ENCODE measurements at places on chromosomes 13 and 19.
A peak's percentile ranks its signal among the peaks of the same experiment; 100 is the strongest.

DNA sequence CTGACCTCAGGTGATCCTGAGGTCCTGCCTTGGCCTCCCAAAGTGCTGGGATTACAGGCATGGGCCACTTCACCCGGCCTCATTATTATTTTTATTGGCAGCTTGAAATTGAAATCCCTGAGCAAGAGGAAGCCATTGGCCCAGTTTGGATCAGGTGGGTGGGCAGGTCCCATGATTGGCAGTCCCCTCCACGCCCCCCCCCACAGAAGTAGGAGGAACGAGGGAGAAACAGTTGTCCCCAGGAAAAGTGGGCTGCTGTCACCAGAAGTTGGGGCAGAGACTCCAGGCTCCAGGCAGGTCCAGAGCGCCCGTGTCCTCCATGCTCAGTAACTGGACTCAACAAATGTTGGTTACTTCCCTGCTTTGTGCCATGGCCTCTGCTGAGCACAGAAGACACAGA lies 70.4 kb downstream of the SIPA1L3 start:
- DNase-seq = no peak

DNA sequence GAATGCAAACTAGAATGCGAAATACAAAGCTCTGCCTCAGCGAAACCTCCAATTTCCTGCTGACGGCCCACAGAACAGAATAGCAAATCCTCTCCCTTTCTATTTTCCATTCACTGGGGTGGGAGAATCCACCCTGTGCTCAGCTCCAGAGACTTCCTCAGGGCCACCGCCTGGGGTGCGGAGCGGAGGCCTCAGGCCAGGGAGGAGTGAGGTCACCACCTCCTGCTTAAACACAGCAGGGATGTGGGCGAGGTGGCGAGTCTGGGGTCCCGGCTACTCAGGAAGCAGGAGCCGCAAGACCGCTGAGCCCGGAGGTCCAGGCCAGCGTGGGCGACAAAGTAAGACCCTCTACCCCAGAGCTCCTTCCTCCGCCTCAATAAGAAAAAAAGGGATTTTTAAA lies 666 bp upstream of the ZNF320 start:
- no peak for DNase-seq

DNA sequence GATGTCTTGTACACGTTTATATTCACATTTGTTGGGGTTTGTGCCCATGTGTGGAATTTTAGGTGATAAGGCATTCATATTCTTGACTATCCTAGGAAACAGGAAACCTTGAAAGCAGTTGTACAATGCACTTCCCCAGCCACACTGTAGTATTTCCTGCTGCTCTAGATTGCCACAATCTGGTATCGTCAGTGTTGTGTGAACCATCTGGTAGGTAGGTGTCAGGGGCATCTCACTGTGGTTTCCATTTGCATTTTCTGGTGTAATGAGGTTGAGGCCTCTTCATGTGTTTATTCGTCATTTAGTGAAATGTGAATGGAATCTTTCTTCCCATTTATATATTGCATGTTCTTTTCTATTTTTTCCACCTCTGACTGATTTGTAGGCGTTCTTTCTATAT lies 76.6 kb downstream of the SCGB2B2 start:
- DNase-seq = no peak

DNA sequence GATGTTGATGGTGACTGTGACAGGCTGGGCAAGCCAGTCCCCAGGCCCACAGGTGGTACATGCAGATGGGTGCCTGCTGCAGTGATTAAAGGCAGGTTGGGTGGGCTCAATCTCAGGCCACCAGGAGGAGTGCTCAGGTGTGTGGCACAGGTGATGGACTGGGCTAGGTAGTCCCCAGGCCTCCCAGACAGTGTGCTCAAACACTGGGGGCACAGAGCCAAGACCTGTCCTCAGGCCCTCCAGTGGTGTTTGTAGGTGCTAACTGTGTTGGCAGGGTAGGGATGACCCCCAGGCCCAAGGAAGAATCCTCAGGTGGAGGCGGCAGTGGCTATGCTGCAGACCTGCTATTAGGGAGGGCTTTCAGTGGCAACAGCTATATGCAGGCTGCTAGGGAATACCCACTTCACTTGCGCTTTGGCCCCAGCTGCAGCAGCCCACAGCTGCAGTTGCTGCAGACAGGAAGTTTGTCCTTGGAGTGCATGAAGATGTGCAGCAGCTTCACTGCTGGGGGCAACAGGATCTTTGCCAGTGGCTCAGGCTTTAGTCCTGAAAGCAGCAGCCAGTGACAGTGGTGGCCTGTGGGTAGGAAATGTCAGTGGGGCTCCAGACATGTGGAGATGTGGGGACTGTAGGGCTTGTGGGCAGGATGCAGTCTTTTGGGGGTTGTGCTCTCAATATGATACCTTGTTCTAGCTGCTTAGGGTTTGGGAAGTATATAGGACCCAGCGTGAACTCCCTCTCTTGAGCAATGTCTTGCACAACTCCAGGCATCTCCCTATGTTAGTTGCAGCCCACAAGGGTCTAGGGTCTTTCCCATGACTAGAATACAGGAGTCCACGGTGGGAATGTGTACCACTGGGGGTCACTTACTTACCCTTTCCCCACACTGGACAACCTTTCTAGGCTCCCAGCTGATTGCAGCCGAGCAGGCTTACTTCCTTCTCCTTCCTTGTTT lies 54.1 kb upstream of the MLNR start:
- no peak for DNase-seq

DNA sequence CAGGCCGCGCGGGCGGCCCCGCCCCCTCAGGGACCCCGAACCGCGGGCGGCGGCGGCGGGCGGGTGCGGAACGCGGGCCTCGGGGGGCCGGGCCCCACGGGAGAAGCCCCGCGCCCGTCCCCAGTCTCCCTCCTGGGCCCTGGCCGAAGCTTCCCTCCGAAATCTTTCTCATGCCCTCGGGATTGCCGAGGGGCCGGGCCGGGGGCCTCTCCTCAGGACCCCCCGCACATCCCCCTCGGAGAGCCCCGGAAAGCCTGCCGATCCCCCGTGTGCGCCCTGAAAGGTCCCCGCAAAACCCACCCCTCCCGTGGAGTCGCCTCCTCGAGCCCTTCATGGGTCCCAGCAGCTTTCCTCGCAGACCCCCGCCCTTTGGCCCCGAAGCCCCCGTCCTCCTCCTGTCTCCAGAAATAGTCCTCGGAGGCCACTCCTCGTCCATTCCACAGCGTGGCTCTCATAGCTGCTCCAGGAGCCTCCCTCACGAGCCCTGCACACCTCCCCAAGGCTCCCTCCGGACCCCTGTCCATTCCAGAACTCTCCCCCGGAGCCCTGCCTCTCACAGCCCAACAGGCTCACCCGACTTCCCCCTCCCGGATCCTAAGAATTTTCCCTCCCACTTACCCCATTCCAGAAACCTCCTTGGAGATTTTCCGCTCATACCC lies 555 bp downstream of the SAMD4B start:
- DNase-seq = no peak

GRCh38 chr19:35816262-35816661 lies 3.6 kb upstream of the PRODH2 start:
- no peak for DNase-seq

DNA sequence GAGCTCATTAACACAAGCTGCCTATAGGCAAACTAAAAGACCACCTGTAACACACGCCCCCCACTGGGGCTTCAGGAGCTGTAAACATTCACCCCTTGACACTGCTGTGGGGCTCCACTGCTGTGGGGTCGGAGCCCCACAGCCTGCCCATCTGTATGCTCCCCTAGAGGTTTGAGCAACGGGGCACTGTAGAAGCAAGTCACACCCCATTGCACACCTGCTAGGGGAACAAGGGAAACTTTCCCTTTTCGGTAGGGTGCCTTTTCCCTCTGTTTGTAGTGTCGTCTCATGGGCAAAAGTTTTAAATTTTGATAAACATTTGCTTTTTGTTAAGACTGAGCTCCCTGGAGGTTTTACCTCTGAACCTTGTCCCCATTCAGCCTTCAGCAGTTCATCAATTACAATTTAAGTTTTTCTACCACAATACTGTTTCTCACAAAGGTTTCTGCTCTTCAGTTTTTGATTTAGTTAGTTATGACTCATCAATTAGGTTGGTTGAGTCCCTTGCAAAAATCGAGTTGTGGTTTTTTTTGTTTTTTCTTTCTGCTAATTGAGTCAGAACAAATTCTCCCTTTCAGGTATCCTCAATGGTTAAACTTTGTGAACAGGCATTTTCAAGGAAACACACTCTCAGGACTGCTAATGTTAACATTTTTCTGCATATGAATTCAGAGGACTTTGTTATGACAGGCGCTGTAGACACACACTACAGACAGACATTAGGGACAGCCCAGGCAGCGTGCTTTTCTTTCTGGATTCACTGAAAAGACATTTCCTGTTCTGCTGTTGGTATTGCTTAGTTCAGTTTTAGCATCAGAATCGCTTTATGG lies 35.1 kb downstream of the ZNF433 start:
- DNase-seq = no peak

DNA sequence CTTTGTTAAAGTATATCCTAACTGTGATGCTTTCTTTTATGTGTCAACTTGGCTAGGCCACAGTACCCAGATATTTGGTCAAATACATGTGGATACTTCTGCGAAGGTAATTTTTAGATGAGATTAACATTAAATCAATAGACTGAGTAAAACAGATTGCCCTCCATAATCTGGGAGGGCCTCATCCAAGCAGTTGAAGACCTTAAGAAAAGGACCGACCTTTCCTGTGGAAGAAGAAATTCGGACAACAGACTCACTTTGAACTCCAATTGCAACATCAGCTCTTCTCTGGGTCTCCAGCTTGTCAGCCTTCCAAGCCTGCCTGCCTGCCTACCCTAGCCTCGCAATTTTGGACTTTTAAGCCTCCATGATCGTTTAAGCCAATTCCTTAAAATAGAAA lies 57.9 kb upstream of the DOCK9 start:
- no peak for DNase-seq

GRCh38 chr19:28374971-28375370 lies 838.0 kb downstream of the UQCRFS1 start:
- DNase-seq = no peak

DNA sequence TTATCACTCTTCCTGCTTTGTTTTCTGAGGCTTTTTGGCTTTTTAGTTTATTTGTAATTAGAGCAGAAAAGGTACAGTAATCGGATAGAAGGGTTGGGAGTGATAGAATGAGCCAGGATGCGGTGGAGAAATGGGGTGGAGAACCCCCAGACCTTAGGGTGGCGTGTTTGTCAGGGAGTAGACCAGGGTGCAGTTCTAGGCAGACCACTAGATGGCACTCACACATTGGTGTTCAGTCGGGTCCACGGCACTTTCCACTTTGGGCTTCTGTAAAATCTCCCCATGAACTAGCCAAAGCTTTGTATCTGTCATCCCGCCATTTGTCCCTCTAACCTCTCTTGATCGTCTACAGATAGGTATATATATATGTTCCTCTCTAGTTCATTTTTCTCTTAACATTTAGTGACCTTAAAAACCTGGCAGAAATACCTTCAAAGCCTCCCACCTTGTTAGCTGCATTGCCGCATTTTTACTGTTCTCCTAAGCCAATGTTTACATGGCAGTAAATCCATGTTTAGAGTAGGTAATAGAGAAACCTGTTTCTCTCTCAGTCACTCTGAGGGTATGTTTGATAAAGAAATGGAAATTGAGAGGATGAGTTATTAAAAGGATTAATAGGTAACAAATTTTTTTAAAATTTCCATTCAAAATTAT lies 154.9 kb downstream of the TM9SF2 start:
- DNase-seq = peak; percentile 75

DNA sequence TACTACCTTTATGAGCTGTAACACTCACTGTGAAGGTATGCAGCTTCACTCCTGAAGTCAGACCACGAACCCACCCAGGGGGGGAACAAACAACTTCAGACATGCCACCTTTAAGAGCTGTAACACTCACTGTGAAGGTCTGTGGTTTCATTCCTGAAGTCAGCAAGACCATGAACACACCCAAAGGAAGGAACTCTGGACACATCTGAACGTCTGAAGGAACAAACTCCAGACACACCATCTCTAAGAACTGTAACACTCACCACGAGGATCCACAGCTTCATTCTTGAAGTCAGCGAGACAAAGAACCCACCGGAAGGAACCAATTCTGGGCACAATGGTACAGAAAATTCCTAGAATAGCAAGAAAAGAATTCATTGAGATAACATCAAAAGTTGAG lies 1796.5 kb upstream of the MIR17HG start:
- DNase-seq = no peak

- no peak for DNase-seq
These were observed 5.0 kb downstream of the TLE5 start for GRCh38 chr19:3057275-3057714.

DNA sequence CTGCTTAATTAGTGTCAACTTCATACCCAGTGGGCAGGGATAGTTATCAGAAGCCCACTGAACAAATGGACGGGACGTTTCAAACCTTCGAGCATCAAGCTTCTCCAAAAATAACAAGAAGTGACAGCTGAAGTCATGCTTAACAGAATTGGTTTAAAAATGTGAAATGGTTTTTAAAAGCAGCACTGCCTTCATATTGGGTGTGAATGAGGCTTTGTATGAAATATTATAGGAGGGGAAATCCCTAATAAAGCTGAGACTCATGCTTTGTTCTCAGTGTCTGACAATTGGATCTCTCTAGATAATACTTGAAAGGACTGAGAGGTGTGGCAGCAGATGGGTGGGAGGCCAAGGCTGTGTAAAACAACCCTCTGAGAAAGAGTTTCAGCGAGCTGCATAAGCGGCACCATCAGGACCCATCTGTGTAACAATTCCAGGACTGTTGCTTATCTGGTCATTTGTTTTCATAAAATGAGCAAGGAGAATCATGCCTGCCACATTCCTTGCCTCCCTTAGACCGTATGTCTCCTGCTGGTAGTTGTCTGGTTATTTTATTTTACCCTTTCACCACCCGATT lies 667.7 kb downstream of the DIAPH3 start:
- DNase-seq = no peak

GRCh38 chr13:40442231-40442630 lies 224.2 kb downstream of the FOXO1 start:
- no peak for DNase-seq

DNA sequence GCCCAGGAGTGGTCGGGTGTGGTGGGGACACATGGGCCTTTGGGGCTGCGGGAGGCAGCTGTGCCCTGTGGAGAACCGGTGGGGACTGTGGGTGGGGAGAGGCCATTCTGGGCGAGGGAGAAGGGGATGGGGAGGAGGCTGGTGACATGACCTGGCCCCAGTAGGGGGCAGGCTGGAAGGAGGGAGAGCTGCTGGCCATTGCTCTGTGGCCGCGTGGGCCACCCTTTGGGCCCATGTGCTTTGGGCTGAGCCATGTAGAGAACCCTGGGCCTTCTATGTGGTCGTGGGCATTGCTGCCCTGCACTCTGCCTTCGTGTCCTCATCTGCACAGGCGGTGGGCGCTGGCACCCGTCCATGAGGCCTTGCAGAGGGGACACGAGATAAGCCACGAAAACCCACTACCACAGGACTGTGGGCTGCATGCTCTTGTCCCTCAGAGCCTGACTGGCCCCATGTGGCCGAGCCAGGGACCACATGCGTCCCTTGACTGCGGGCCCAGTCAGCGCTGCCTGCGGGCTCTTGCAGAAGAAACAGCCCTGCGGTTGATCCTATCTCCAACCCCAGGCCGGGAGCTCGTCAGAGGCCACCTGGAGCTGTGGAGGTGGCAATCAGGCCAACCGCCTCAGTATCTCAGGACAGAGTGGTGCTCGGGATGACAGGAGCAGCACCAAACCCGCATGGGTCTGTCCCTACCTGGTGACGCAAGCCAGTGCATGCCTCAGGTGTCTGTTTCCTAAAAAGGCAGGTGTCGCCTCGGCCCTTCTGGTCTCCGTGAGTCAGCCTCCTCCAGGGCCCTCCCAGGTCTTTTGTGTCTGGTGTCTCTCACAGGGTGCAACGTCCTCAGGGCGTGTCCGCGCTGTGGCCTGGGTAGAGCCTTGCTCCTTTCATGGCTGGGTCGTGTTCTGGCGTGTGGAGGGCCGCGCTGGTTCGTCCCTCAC lies 14.3 kb downstream of the FZR1 start:
- peak; percentile 76 for DNase-seq

Measured in common myeloid progenitor, CD34-positive (primary cell).